Hematopoietic multipotent progenitor cell (in vitro differentiated cells): ENCODE measurements at places on chromosomes 16 and 17.
A peak's percentile ranks its signal among the peaks of the same experiment; 100 is the strongest.

DNA sequence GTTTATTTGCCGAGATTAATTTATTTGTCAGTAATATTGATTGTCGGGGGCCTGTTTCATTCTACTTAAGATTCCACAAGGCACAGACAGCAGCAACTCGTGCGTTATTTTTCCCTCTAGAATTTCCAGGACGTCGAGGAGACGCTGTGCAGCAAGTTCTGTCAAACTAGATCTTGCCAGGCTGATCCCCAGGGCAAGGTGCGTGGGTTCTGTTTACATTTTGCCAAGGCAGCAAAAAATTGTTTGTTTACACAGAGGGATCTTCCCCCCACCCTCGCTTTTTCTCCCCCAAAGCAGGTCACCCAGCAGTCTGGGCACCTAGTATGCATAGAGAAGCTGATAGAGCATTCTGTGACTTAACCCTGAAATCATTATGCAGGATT lies 111.4 kb downstream of the IRX3 start:
- DNase-seq, result no peak

GRCh38 chr17:40362696-40363110 lies 1.8 kb downstream of the GJD3 start:
- no peak for DNase-seq

GRCh38 chr16:66653581-66654350 lies 42.8 kb downstream of the CMTM4 start:
- DNase-seq, result no peak

- no peak for DNase-seq
Observed at GRCh38 chr17:55344514-55344997, 77.1 kb downstream of the MMD start.

DNA sequence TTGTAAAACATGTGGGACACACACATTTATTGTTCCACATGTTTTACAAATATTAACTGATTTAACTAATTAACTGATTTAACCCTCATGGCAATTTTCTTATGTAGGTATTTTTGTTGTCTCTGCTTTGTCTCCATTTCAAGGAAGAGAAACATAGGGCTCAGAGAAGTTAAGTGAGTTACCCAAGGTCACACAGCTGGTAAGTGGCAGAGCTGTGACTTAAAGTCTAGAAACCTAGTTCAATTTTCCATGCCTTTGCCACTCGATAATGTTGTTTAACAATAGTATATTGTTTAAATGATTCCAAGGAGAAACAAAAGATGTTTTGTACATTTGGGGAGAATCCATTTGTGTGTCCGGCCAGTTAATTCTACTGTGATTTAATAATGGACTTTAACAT lies 284.1 kb upstream of the CDH5 start:
- no peak for DNase-seq

- peak; percentile 72 for DNase-seq
Observed at GRCh38 chr16:70738083-70738977, 52.5 kb upstream of the MTSS2 start.

- peak; percentile 66 for DNase-seq
Observed at GRCh38 chr17:27569257-27569722, 61.7 kb upstream of the LGALS9 start.
